Stimulated activated CD4-positive, alpha-beta T cell treated with anti-CD3 and anti-CD28 coated beads, Interleukin-4, amount 100 ng/mL, for 1 hour (primary cell): ENCODE measurements at places on chromosomes 1 and 21.

DNA sequence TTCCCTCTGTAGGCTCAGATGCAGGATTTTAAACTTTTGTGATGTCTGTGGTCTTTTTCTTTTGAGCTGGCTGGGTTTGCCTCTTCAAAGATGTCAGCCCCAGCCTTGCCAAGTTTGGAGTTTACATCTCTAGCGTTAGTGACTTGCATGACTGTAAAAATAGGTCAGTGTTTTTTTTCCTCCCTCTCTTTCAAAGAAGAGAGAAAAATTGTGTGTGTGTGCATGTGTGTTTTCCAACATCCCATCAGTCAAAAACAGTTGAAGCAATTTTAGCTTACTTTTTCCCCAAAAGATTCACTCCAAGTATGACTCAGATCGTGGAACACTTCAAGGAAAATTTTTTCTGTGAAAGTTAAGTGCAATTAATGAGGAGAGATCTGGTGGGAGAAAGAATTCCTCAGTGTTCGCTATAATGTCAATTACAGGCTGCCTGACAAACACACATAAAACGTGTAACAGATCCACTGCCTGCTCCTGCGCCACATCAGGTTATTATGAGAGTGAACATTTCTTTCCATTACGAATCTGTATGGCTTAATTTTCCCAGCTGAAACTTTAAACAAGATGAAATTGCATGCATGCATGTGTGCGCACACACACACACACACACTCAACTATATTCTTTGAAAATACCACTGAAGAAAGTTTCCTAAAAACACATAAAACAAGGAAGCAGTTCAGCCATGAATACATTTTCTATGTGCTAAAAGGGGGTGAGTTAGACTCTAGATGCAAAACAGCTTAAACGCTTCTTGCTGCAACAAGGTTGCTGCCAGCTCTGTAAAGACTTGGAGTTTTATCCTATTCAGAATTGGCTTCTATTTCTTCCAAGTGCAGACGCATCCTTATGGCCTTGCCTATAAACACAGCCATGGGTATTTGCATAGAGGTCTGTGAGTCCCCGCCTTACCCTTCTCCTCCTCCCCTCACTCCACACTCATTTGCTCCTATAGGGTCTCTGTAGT is 55.5 kb downstream of the TLR5 start:
- no peak for DNase-seq

DNA sequence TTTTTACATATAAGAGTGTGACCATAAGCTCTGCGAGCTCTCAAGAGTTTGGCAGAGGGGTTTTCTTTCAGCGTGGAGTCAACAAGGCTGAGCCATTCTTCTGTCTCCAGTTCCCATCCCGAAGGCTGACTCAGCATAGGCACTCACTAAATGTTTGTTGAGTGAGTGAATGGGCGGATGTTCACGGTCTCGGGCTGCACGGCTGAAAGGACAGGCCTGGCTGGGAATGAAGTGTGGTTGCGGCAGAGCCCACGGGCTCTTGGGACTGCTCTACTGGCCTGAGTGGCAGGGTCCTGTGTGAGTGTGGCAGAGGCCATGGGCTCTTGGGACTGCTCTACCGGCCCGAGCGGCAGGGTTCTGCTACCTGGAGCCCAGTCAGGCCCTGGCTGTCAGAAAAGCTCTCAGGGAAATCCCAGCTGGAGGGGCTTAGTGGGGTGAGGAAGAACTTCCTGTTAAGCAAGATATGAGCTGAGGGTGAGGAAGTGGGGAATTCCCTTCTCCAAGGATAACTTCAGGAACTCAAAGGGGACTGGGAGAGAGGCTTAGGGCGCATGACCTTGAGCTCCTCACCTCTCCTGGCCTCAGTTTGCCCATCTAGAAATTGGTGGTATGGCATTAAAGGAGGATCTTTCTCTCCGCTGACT is 56.6 kb upstream of the C1orf174 start:
- no peak for DNase-seq

DNA sequence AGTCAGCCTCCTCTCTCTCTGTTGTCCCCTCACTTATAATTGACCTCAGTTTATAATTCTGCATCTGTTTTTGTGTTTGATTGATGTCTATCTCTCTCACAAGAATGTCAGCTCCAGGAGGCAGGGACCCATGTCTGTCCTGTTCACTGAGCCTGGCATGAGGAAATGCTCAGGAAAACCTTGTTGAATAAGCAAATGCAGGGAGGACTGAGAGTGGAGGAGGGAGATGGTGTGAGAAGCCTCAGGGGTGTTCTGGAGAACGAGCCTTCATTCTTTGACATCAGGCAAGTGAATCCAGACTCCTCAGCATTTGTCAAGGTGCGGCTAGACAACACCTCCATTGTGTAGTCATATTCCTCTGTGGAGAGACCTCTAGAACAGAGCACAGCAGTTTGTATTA is 45.5 kb downstream of the MAN1C1 start:
- DNase-seq, result no peak

- no peak for DNase-seq
Measured at GRCh38 chr1:205709059-205709398, 28.7 kb upstream of the SLC45A3 start.
